ENCODE measurements at places on chromosomes 3 and 15. TPM values are rescaled to one million over a fixed set of nuclear protein-coding genes. Genes with fewer than 3 reads are reported as not detected.

Gene KCNMB3
- total RNA-seq: 0.36 TPM

Gene GCSAM
- total RNA-seq: 3.1 TPM

Gene HLTF
- 6.3 TPM for total RNA-seq

Gene CILP
- 0.25 TPM for total RNA-seq

Gene STARD9
- total RNA-seq: 9.0 TPM

Gene SCN11A
- total RNA-seq: 0.08 TPM

Gene GPR171
- total RNA-seq: 11.5 TPM
